ENCODE measurements at places on chromosomes 5 and 9.
A peak's percentile ranks its signal among the peaks of the same experiment; 100 is the strongest.

DNA sequence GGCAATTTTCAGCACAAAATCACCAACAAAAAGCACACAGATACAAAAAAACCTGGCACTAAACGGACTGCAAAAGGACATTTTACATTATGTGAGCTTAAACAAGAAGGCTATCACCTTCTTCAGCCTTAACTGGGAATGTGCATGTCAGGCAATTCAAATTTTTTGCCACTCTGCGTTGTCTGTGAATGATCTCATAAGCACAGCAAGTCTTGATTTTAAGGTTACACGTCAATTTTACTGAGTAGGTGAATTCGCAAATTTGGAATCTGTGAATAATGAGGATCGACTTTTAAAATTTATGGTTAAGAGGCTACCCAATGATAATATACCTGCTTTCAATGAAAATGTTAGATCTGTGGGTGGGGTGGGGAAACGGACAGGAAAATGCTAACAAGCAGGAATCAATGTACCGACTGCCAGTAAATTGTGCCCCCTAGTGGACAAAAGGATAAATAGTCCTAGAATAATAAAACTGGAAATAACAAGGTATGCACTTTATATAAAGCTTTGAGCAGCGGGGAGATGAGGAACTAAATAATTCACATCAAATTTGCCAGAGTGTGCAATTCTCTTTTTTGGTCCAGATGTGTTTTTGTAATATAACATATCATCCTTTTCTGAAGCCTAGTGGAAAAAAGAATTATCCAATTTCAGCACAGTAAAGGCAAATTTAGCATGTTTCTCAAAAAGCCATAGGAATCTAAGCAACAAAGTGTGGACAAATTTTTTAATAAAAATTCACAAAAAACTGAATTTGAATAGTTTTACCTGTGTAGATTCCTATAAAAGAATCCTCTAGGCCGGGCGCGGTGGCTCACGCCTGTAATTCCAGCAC lies 20.5 kb downstream of the EQTN start:
- DNase-seq, result peak; percentile 51

DNA sequence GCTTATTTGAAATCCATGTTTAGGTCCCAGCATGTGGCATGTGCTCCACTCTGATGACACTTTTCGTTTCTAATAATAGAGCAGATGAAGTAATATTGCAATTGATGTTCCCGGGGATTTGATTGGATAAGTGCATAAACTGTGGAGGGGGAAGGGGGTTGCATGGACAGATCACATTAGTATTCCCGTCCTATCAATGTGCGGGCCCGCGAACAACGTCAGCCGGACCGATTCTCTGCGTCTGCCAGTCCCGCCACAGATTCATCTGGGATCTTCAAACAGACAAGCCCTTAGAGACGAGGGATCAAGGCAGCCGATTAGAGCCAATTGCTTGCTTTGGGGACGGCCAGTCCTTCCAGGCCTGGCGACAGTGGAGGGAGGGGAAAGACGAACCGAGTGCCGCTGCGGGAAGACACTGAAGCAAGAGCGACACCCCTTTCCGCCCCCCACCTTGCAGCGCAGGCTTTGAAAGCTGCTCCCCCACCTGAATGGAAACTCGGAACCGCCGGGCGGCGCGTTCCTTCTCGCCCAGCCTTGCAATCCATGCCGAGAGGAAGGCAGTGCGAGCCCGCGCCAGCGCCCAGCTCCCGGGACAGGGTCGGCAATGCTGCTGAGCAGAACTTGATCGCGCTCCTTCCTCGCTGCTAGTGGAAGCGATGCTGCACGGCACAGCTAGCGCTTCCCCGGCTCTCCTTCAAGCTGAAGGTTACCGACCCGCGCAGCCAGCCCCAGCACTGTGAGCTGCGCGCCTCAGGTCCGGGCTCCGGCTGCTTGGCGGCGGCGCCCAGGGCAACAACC lies at the start of gene RGS7BP:
Gene RGS7BP (plus strand): TSS at position 247 of the 798 bp plus-strand sequence. CDS start 610 bp downstream, outside the sequence.
- no peak for DNase-seq

- DNase-seq, result no peak
Observed at GRCh38 chr9:117138231-117138630, 276.6 kb downstream of the ASTN2 start.

DNA sequence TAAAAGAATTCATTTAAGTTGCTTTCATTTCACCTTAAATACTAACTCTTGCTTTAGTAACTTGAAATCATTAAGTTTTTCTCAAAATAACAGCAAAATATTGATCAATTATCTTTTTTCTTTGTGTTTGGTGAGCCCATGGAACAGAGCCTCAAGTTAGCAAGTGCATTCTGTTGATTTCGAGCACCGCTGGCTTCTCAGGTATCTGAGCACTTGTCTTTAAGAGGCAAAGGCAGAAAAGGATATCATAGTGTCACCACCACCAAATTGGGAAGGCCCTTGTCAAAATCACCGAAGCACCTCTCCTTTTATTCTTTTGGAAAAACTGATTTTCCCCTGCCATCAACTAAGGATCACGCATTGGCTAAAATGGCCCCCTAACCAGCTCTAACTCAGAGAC lies 17.1 kb upstream of the CTNNAL1 start:
- no peak for DNase-seq

DNA sequence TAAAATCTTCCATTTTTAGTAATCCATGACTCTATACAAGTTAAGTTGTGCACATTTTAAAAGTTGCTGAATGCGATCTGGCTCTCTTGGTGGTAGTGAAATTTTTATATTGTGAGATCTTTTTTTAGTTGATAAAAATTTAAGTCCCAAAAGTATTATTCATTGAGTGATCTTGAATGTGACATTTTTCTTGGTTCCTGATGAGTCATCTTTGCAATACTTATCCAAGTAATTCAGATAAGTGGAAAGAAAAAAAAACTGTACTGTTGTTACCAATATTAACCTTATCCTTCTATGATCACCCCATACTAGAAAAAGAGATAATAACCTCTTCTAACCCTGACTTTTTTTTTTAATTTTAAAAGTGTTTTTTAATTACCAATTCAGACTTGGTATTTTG lies 601.3 kb downstream of the PSAT1 start:
- DNase-seq, result no peak

GRCh38 chr9:122827761-122828093 lies 661 bp downstream of the PDCL start:
- DNase-seq, result peak; percentile 60

DNA sequence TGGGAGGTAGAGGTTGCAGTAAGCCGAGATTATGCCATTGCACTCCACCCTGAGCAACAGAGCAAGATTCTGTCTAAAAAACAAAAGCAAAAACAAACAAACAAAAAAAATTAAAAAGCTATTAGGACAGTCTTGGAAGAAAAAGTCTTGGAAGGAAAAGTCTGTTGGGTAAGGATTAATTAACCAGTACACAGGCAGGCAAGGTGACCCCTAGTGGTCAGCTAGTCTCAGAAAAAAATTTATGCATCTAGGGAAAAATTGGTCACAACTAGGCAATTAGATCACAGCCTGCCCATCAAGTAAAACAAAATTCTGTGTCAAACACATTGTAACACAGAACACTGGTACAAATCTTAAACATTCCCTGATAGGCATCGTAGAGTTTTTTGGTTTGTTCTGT lies 6.7 kb upstream of the ANKRD18B start:
- peak; percentile 68 for DNase-seq

DNA sequence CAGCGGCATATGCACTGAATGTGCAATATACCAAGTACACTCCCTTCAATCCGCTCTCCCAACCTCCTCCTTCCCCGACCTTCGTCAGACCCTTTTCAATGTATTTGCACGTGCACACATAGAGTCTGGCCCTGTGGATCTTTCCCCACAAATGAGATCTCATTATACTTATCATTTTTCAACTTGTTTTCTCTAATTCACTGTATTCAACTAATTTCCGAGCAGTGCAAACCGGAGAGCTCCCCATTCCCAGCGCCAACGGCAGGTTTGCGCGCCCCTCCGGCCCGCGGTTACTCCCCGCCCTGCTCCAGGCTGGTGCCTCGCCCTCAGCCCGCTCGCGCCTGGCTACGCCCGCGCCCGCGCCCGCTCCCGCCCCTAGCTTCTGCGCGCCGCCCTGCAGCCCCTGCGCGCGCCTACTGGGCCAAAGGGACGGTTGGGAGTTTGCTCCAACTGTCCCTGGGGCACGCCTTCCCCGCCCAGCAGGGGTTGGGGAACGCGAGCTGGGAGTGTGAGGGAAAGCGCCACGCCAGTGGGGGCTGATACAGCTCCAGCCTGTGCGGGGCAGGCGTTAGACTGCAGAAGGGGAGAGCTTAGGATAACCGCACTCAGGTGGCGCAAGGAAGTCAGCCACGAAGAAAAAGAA lies 3.3 kb upstream of the CDC20B start:
- DNase-seq, result peak; percentile 70

DNA sequence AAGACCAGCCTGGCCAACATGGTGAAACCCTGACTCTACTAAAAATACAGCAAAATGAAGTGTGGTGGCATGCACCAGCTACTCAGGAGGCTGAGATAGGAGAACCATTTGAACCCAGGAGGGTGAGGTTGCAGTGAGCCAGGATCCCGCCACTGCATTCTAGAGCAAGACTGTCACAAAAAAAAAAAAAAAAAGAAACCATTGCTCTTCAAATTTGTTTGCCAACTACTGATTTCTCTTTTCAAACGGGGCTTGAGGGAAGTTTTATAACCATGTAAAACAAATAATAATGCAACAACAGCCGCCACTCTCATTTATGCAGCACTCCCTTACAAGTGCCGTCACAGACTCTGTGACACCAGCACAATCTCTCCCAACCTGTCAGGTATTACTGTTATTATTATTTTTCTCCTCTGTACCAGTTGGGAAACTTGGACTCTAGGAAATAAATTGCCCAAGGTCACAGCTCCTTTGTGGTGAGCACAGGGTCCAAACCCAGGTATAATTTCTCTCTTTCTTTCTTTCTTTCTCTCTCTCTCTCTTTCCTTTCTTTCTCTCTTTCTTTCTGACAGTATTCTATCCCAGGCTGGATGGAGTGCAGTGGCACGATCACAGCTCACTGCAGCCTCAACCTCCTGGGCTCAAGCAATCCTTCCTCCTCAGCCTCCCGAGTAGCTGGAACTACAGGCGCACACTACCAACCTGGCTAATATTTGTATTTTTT lies 25.4 kb downstream of the SERINC5 start:
- DNase-seq, result no peak

DNA sequence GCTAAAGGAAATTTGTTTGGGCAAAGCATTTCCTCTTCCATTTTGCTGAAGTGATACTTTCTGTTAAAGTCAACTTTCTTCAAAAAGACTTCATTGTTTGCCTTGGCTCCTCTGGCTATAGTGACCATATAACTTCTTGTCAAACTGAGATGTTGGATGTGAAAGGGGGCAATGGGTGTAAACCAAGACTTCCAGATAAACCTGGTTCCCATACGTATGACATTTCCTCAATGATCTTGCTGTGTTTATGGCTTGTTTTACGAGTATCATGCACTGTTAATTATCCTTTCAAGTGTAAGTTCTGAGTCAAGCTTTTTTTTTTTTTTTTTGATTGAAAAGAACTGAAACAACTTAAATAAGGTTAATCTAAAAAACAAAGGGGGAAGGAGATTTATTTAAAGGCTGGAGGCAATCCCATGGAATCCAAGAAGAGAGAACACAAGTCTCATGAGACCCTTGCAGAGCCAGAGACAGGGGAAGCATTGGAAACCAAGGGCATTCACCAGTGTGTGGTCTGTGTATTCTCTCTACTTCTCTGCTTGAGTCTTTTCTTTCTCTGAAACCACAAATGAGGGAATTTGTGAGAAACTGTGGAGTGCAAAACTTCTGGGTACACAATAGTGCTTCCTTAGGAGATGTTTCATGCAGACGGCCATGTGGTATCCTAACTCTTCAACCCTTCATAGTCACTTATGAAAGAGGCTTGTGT lies 335.3 kb downstream of the RAB3C start:
- DNase-seq, result no peak

DNA sequence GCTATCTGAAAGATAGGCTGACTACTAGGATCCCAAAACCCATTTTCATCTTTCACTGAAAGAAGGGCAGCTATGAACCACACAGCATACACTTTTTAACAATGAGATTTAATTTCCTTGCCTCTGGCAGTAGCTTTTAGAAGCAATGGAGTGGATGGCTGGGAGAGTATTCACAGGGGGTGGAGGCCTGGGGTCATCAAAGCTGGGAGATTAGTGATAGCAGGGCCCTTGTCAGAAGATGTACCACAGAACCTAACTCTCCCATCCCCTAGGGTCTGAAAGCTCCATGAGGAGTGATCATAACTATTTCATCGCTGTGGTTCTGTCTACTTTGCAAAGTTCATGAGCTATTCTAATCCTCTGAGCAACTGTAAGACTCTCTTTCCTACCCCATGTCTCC lies 332.2 kb downstream of the PRELID2 start:
- no peak for DNase-seq

DNA sequence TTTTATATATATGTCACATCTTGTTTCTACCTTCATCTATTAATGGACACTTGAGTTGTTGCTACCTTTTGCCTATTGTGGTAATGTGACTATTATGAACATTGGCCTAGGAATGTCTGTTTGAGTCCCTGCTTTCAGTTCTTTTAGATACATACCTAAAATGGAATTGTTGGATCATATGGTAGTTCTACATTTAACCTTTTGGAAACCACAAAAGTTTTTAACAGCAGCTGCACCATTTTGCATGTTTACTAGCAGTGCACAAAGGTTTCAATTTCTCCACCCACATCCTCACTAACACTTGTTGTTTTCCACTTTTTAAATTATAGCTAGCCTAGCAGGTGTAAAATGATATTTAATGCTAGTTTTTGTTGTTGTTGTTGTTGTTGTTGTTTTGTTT lies 88.4 kb downstream of the GALNT10 start:
- DNase-seq, result no peak

DNA sequence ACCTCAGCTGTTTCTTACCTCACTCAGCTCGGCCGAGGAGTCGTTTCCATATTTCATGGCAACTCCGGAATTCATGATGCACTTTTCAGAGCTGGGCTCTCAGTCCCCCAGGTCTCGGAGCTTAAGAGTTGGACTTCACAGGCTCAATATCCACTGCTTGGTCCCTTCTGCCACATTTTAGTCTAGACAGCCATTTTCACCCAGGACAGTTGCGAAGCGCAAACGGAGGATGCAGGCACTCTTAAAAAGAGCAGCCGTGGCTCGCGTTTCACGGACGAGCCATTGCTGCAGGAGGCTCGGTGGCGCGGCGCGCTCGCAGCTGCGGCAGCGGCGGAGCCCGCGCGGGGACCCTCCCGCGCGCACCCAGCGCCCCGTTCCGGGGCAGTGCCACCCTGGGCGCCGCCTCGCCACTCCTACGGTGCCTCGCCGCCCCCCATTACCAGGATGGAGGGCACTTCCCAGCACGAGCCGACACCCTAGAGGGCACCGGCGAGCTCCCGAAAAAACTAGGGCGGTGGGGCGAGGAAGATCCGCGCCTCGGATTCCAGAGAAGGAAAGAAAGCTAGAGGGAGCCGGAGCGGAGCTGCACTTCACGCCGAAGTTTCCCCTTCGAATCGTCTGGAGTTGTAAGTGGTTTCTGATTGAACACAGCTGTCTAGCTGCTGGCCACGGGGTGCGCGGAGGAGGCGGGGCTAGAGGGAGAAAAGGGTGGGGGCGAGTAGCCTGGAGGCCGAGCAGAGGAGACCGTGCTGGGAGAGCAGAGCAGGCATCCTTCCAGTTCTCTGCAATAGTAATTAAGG lies 140.3 kb downstream of the TSSK1B start:
- peak; percentile 18 for DNase-seq

DNA sequence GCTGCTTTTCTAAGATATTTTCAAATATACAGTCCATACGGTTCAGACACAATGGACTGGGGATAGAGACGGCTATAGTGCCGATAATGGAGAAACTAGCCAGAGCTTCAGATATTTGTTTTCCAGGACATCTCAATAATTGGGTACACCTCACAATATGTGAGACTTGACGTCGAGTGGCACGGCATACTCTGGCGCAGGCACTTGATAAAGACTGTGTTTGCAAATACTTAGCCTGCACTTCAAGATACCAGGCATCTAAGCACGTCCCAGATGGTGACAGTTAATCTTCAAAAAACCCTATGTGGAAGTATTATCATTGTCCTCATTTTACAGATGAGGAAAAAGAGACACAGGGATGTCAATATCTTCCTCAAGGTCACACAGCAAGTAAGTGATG lies 48.5 kb downstream of the SEMA5A start:
- no peak for DNase-seq

Data from erythroblast (primary cell).